GM12891 (cell line): ENCODE measurements at places on chromosomes 6 and 20.

DNA sequence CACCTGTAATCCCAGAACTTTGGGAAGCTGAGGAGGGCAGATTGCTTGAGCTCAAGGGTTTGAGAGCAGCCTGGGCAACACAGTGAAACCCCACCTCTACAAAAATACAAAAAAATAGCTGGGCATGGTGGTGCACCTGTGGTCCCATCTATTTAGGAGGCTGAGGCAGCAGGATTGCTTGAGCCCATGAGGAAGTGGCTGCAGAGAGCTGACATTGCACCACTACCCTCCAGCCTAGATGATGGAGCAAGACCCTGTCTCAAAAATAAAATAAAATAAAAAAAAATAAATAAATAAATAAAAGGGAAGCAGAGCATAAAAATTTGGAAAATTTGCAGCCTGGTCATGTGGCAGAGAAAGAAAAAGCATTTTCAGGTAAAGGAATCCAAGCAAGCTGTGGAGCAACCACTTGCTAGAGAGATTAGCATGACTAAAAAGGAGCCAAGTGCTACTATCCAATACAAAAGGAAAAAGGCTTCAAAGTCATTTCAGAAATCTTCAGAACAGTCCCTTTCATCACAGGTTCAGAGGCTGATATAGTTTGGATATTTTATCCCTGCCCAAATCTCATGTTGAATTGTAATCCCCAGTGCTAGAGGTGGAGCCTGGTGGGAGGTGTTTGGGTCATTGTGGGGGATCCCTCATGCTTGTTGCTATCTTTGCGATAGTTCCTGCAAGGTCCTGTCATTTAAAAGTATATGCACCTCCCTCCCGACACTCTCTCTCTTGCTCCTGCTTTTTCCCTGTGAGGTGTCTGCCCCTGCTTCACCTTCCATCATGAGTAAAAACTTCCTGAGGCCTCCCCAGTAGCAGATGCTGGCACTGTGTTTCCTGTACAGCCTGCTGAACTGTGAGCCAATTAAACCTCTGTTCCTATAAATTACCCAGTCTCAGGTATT, 11.2 kb upstream of the TTK start:
- no peak for DNase-seq

DNA sequence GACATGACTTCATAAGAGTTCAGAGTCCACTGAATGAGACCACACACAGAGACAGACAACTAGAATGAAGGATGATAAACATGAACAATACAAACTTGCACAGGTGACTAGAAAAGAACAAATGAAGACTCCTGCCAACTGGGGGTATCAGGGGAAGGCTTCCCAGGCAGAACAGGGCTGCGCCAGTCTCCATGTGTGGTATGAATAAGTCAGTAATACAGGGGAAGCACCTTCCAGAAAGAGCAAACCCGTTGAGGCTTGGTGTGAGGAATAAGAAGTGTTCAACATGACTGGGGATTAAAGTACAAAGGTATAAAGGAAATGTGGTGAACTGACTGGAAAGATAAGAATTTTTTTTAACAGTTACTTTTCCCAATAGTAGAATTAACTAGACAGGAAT, 3.7 kb upstream of the SLC17A2 start:
- DNase-seq, result no peak

- DNase-seq, result no peak
Measured at GRCh38 chr6:100103194-100103593, 109.2 kb upstream of the MCHR2 start.

- DNase-seq, result no peak
Measured at GRCh38 chr6:45795678-45796077, 220.0 kb downstream of the CLIC5 start.

- DNase-seq, result no peak
Measured at GRCh38 chr6:163180874-163181541, 233.5 kb upstream of the QKI start.

- DNase-seq, result no peak
Measured at GRCh38 chr20:24798930-24799705, 150.0 kb upstream of the CST7 start.

- no peak for DNase-seq
Measured at GRCh38 chr6:34701199-34701598, 4.6 kb upstream of the ILRUN start.

DNA sequence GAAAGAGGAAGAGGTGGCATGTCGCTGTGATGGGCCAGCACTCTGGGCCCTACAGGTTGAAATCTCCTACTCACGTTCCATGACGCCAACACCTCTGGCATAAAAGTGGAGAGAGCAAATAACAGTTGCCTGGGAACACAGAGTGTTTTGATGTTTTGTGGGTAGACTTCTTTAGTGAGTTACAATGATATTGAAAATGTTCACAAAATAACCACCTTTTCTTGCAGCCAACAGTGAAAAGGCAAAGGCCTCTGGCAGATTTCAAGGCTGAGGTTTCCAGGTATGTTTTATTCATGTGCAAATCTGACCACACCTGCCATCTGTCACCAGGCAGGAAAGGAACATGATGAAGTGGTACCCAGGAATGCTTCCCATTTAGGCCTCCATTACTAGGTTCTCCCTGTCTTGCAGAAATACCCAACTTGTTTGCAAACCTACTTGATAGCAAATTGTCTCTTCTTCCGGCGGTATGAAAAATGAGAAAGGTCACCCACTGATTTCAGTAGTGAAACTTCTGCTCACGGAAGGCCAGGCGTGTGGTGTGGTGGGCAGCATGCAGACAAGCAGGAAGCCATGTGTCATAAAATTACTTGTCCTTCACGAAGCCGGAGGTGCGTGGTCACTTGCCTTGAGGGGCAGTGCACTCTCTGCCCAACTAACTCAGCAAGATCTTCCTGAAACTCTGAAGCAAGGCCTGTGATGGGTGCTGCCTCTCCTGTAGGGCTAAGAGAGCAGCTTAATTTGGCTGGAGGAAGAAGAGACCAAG, 299.1 kb upstream of the PRDM1 start:
- no peak for DNase-seq

DNA sequence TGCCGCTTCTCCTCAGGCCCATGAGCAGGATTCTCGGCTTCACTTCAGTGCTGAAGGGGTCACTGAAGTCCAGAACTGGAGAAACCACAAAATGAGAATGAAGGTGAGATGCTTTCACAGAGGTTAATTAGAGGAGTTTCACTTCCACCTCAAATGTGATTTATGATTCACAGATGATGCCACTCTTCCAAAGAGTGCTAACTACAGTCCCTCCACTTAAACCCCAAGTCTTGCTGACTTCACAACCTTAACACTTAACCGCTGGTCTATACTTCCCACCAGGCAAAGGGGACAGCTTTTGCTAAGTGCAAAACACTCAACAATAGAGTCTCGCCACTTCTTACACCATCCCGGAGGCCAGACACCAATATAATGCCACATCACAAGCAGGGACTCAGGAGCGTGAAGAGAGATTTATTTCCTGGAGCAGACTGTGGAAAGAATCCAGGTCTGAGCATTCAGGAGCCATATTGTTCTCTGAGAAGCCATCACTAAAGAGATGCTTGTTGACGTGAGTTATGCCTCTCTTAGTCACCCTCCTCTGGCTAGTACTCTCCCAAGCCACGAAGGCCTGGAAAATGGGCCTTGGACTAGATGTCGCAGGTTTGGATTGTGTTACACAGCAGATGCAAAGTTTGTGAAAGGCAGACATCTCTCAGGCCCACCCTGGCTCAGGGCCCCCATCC, 24.4 kb downstream of the RRAGD start:
- no peak for DNase-seq

GRCh38 chr20:59938696-59939051, 1.4 kb downstream of the PPP1R3D start:
- no peak for DNase-seq

GRCh38 chr6:51292659-51293058, 474.0 kb downstream of the TFAP2B start:
- no peak for DNase-seq

- no peak for DNase-seq
Measured at GRCh38 chr20:24833592-24833991, 115.5 kb upstream of the CST7 start.

DNA sequence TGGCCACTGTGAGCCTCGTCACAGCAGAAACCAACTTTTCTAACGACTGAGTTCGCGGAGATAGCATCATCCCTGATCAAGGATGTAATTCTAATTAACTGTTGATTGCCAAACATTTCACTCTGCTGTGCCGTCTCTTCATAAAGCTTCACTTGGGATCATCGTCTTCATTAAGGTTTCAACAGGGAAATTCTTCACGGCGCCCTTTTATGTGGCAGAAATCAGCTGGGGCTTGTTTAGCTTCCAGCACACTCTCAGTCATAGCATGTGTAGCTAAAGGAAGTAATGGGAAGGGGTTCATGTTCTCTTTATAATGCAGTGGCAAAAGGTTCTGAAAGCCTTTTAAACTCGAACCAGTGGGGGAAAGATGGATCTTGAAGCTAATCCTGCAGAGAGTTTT, 8.9 kb upstream of the ADRM1 start:
- DNase-seq, result no peak

DNA sequence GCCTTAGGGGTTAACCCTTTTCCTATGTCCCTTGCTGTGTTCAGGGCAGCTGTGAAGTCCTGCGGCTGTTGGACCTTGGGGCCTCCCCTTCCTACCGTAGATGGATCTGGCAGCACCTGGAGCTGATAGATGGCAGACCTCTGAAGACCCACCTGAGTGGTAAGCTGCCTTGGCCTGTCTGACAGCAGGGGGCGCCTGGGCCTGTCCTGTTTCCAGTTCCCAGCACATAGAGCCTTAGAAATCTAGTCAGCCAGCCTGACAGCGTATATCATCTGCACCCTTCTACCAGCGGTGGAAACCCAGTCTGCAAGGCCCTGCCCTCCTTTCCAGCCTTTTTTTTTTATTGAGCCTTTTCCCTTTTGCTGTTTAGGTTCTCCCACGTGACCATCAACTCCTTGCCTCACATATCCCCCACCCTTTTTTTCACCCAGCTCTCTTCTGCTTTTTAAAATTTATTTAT, 26.6 kb downstream of the CNBD2 start:
- DNase-seq, result peak; percentile 56

GRCh38 chr6:77561768-77562314, 91.0 kb upstream of the MEI4 start:
- no peak for DNase-seq

- DNase-seq, result no peak
Measured at GRCh38 chr6:129598244-129599187, 111.5 kb downstream of the ARHGAP18 start.

DNA sequence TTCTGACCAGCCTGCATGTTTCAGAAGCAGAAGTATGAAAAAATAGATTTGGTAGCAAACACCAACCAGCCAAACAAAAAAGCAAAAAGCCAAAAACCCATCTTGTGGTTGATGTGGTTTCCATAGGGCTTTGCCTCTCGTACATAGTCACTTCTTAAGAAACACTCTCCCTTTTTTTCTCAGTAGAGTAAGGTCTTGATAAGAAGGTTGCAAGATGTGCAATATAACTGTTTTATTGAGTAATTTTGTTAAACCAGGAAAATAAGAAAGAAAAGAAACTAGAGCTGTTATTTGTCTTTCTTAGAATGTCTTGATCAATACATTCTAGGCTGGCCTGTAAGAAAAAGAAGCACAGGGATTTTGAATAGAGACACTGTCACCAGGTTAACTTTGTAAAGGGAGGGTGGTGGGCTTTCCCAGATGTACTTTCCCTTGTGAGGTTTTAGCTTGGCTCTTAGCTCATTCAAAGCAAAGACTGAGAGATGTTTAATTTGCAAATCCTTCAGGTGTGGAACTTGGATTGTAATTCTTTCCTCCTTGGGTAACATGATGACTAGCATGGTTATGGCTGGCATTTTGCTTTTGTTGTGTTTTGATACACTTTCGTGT, 49.7 kb downstream of the AKAP12 start:
- no peak for DNase-seq

- DNase-seq, result no peak
Measured at GRCh38 chr6:44361947-44362346, 19.5 kb downstream of the SPATS1 start.

DNA sequence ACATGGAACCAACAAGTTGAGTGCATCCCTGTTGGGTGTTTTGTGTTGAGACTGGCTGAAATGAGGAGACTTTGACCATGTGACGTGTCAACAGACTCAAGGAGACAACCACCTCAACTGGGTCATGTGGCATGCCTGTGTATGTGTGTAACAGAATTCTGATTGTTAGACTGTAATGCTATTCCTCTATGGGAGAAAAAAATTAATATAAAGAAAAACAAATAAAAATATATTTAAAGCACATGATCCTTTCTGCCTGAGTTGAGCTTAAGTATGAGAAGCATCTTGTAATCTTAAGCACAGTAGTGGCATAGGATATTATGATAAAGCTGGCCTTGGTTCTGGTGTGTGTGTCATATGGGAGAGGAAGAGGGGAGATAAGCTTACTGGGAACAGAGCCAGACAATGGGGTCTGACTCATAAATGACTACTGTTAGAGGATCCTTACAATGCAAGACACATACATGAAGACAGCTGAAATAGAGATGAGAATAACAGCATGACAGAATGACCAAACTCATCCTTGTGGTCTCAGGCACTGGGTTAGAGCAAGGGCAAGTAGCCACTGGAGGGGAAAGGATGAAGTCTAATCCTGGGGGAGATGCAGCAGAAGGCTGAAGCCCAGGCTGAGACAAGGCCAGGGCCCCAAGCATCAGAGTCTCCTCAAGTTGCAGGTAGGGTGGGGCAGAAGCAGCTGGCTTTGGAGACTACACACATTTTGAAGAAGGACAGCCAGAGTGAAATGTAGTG, 9.2 kb downstream of the TP53INP2 start:
- no peak for DNase-seq

DNA sequence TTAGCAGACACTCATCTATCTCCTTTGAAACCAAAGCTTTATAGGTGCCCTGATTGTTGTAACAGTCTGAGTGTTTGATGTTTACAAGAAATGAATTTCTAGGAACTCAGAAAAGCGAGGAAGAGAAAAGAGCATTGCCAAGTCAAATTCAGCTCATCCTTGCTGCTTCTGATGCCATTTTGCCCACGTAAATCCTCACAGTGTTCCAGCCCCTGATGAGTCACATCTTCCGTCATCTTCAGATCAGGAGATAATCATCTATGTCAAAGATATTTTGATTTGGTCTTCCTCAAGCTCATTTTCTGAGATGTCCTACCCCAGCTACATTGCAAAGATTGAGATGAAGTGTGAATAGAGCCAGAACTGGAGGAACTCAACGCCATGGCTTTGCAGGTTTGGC, 426.2 kb downstream of the BMP2 start:
- no peak for DNase-seq

- no peak for DNase-seq
Measured at GRCh38 chr6:35483490-35483889, 13.4 kb downstream of the TEAD3 start.
